ENCODE measurements at places on chromosomes 5 and 9.

- no peak for DNase-seq
These were observed 10.4 kb downstream of the GPSM1 start for GRCh38 chr9:136337416-136338395.

- no peak for DNase-seq
These were observed 115.4 kb downstream of the SLC25A46 start for GRCh38 chr5:110854200-110854599.

DNA sequence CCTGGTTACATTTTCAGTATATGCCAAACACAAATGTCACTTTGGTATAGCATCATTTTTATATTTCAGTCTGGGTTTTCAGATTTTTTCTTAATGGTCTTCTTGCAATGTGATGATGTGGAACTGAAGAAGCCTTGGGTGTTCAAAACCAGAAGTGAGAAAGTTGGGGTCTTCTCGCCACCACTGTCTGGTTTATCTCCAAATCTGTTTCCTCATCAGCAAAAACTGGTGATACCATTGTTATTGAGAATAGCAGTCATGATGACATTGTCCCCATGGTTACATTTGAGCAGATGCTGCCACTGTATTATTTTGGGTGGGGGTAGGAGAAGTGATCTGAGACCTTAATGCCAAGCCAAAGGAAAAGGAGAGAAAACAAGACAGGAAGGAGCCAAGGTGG, 85.9 kb upstream of the MAP3K1 start:
- DNase-seq = no peak

- no peak for DNase-seq
These were observed 229.7 kb downstream of the MAT2B start for GRCh38 chr5:163735069-163735468.
